ENCODE measurements at places on chromosomes 12 and 14. TPM values are rescaled to one million over a fixed set of nuclear protein-coding genes. Genes with fewer than 3 reads are reported as not detected.

Gene BCL2L2
- 14.0 TPM for total RNA-seq

Gene CACNA2D4
- total RNA-seq = 1.5 TPM

Gene PCED1B
- total RNA-seq = 7.4 TPM

Gene TMPRSS12
- not detected for total RNA-seq

Gene OTX2
- total RNA-seq = not detected

Gene RDH16
- total RNA-seq = not detected

Gene SLC15A5
- not detected for total RNA-seq

Gene SLC35E3
- total RNA-seq = 0.45 TPM

Gene LAG3
- not detected for total RNA-seq

Gene C12orf54
- not detected for total RNA-seq

Gene RNASE4
- 124 TPM for total RNA-seq

Gene ARL6IP4
- 274 TPM for total RNA-seq

Gene KRT6C
- total RNA-seq = not detected

Gene COCH
- not detected for total RNA-seq

Gene ZFYVE21
- total RNA-seq = 150 TPM

Gene TARBP2
- 35.4 TPM for total RNA-seq
